ENCODE measurements at places on chromosomes 13 and 19.
A peak's percentile ranks its signal among the peaks of the same experiment; 100 is the strongest.

GRCh38 chr19:7912144-7912696 lies 2.4 kb upstream of the TGFBR3L start:
- DNase-seq, result no peak

GRCh38 chr19:38395381-38396114 lies 7.1 kb downstream of the SPRED3 start:
- peak; percentile 18 for DNase-seq

DNA sequence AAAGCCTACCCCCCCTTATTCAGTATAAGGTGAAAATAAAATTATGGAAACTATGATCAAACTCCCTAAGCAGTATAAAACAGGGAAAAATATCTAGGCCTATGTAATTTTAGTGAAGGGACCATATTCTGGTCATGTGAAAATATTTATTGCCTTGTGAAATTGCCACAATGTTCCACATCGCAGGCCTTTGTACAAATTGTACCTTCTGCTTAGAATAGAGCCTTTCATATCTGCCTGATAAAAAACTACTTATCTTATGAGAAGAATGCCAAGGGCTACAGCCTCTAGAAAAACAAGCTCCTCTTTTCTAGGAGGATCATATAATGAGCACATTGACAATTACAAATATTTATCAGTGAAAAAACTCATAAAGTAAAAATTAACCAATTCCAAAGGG lies 1280.0 kb downstream of the EFNB2 start:
- DNase-seq, result no peak

GRCh38 chr13:42355491-42356183 lies 83.7 kb downstream of the AKAP11 start:
- DNase-seq, result no peak

- no peak for DNase-seq
Measured at GRCh38 chr19:4268816-4269430, 10.1 kb upstream of the SHD start.

DNA sequence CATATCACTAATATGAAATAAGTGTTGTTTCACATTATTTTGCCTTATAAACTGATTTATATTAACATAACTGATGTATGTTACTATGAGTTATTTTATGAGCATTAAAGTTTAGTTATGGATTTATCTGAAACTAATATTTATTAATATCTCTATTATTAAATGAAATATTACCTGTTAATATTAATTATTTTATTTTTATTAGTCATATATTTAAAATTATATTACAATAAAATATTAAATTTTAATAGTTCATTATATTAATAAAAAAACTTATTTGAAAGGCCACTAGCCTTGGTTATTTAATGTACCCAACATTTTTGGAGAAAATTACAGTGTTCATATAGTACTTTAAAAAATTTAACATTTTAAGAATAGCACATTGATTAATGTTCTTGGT lies 1643.4 kb upstream of the MIR17HG start:
- DNase-seq, result no peak

GRCh38 chr13:110377178-110377825 lies 70.2 kb downstream of the COL4A2 start:
- no peak for DNase-seq

- DNase-seq, result no peak
Measured at GRCh38 chr19:51644636-51645271, 1.9 kb downstream of the SIGLEC14 start.

GRCh38 chr19:17524651-17525050 lies 13.2 kb downstream of the PGLS start:
- DNase-seq, result no peak

DNA sequence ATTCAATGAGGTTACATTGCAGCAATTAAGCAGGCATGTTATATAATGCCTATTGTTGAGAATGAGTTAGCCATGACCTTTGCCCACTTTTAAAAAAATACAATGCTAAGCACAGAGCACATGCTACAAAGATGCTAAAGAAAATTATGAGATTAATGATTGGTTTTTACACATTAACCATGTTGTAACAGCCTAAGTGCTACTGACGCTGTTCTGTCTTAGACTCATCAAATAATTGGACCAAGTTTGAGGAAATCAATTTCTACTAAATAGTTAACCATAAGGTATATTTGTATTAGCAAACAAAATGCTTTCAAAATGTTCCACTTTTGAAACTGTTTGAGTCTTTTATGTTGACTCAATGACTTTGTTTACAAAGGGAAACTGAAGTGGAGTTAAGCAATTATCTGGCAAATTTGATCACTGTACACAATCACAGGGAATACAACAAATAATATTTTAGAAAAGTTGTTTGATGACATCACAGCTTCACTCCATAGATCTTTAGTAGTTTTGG lies 14.3 kb downstream of the MIR17HG start:
- no peak for DNase-seq

DNA sequence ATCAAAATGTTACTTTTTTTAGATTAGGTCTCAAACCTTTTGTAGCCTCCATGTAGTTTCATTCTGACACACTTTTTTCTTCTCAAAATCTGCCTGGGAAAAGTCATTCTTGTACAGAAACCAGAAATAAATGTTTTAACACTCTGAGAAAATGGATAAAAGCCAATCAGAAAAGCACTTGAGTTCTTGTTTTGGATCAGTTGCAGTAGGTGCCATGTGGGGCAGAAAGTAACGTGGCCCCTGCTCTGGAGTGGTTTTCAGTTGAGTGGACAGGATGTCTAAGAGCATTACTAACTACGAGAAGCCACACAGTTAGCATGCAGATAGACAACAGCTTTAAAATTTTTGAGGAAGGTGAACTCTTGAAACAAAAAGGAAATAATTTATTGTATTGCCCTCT lies 19.1 kb downstream of the GPR183 start:
- DNase-seq, result peak; percentile 38

DNA sequence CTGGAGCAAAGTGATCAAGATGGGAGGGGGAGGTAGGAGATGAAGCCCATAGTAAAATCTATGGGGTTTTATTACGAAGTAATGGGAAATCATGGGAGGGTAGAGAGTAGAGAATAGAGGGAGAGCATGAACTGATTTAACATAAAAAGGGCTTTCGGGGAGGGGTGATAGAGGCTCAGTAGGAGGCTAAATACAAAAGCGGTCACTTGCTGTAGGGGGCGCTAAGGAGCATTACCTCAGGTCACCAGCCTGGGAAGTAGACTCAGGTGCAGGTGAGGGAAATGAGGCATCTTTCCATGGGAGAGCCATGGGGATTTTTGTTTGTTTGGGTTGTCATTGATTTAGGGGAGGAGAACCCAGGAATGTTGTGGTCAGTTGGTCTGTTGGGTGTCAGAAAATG lies 14.1 kb downstream of the KRTDAP start:
- DNase-seq, result peak; percentile 8

DNA sequence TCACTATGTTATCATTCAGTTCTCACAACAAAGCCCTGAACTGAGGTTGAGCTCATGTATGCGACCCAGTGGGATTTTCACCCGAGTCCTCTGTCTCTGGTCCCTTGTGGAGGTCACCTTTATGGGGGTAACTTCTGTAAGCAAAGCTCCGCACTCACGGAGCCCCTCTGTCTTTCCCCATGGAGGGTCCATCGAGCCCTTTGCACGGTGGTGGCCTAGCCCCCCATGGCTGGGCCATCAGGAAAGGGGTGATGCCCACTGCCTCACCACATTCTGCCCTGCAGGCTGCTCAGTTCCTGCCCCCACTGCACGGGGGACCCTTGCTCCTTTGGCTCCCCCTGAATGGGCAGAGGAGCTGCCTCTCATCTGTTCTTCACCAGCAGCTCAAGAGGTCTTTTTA lies 39.6 kb downstream of the CHST8 start:
- no peak for DNase-seq

DNA sequence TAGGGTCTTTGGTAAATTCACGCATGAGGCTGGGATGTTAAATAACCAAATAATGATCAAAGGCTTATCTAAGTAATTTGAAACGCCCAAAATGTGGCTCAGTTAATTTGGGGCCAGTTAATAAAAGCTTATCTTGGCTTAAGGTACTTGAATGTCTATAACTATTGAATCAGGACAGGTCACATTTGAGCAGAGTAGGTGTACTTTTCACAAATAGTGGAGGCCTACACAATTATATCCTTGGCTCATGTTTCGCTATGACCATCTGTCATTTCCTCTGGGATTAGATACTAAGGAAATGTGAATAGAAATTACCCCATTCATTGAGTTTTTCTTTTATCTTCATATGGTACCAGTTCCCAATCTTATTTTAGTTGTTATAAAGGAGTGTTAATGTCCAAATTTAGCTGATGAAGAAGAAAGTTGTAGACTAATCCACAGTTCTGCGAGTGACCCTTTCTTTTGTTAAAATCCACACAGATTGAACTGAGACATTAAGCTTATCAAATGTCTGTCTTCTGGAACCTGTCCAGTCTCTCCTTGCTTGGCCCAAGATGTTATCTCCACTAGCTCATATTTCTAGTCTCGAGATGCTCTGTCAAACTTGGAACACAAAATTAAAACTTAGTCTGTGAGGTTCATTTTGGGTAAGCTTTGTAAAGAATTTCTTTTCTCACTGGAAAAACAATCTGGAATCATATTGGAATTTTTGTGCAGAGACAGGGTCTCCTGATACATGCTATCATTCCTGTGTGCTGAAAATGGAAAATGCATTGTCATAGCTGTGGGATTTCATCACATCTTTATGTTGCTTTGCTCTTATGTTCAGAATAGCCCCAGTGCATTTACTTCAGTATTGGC lies 31.0 kb downstream of the SLAIN1 start:
- DNase-seq, result no peak

- DNase-seq, result no peak
Measured at GRCh38 chr13:106846571-106847448, 278.9 kb upstream of the ARGLU1 start.

DNA sequence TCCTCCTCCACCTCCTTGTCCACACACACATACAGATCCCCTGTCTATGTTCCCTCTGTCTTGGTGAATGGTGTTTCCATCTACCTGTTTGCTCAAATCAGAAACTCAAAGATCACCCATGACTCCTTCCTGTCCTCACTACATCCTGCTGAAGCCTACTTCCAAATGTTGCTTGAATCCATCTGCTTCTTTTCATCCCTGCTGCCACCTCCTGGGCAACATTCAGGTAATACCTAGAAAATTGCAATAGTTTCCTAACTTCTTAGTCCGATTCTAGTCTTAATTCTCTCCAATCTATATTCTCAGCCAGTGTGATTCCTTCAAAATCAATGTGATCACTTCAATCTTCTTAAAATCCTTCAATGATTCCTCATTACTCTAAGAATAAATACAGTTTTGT lies 155.5 kb upstream of the STARD13 start:
- no peak for DNase-seq

GRCh38 chr19:11204943-11205349 lies 7.6 kb upstream of the KANK2 start:
- no peak for DNase-seq

- DNase-seq, result no peak
Measured at GRCh38 chr13:94535231-94535630, 55.7 kb upstream of the DCT start.

- no peak for DNase-seq
Measured at GRCh38 chr19:6721773-6722172, 1.3 kb upstream of the C3 start.

Data from inflammatory macrophage (primary cell).